Fibroblast of skin of right biceps (primary cell): ENCODE measurements at places on chromosomes 3 and 15.
A peak's percentile ranks its signal among the peaks of the same experiment; 100 is the strongest.

DNA sequence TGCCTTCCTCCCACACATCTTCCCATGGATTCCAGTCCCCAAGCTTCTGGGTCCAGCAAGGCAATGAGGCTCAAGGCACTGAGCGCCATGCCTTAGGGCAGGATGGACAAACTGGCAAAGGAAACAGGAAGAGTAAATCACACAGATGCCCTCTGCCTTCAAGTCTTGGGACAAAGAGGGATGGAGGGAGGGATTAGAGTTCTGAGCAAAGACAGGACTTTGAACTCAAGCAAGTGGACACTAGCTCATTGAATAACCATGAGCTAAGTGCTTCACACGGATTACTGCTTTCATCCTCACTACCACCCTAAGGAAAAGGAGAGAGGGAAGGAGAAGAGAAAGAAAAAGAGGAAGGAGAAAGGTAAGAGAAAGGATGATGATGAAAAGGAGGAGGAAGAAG, 7.6 kb upstream of the THBS1 start:
- no peak for DNase-seq

GRCh38 chr15:67501836-67502461, 19.0 kb upstream of the C15orf61 start:
- DNase-seq = no peak

DNA sequence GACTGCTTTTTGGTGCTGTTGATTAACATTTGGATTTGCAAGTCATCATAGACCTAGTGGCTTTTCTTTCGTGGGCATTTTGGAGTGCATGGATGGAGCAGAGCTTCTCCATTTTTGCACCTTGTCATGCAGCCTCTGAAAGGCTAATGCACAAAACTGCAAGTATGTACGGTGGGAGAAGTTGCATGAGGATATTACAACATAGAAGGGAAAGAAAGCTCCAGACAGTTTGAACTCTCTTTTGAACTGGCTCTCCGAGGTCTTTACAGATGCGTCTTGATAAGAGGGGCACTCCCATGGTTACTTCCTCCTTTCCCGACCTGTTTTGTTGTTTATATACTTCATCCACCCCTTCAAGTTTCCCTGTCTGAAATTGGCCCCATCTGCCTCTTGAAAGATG, 147.1 kb upstream of the GBE1 start:
- DNase-seq = no peak

GRCh38 chr3:156575641-156576040, 20.7 kb upstream of the SSR3 start:
- no peak for DNase-seq

- no peak for DNase-seq
Observed at GRCh38 chr3:64568895-64569517, 118.8 kb downstream of the ADAMTS9 start.

GRCh38 chr3:38368238-38368637, 21.7 kb downstream of the XYLB start:
- no peak for DNase-seq

- peak; percentile 42 for DNase-seq
Observed at GRCh38 chr3:72413228-72413627, 435.0 kb downstream of the SHQ1 start.

DNA sequence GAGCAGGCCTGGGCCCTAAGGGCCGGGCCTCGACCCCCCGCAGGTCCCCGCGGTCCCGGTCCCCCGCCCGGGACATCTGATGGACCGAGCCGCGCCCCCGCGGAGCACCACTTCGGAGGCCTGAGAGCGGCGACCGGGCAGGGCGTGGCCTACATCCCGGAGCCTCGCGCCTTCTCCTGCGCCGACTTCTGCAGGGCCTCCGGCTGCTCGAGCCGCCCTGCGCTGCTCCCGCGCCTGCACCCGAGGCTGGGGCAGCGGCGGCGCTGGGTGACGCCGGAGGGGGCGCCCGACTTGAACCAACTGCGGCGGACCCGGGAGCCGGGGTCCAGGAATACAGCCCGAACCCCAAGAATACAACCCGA, 14.9 kb upstream of the GP9 start:
- no peak for DNase-seq

- DNase-seq = no peak
Observed at GRCh38 chr3:46898321-46899150, 21.0 kb downstream of the PTH1R start.

DNA sequence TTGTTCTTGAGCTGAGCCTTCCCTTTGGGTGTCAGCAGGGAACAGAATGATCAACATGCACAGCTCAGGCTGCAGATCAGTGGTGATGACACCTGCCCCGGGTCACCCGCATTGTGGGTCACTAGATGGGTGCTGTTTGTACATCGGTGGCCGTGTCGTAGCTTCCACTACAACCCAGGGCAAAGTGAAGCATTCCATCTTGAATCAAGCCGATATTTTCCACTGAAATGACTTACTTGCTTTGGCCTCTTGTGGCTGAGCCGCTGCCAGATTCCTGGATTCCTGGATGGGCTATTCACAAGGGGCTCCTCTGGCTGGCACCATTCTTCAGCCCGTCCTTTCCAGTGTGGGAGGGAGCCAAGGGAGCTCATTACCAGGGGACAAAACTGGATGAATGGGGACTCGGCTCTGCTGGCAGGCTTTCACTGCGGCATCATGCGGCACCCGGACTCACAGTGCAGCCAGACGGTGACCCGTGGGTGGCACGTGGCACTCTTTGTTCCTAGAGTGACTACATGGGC, 65.6 kb downstream of the SLCO3A1 start:
- no peak for DNase-seq

DNA sequence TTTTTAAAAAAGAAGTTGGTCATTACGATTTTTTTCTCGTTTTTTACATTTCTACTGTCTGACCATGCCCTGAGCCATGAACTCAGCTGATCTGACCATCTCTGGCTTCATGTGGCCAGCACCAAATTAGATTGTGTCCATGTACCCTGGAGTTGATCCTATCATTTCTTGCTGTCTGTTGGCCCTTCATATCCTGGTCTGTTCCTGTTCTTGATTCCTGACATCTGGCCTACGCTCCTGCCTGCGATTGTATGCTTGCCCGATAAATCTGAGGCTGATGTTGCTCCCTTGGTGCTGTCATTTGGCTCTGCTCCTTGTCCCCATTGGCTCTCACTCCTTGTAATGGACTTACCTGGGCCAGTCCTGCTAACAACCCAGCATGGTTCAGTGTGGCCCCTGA, 89.8 kb upstream of the IGSF10 start:
- DNase-seq = no peak

DNA sequence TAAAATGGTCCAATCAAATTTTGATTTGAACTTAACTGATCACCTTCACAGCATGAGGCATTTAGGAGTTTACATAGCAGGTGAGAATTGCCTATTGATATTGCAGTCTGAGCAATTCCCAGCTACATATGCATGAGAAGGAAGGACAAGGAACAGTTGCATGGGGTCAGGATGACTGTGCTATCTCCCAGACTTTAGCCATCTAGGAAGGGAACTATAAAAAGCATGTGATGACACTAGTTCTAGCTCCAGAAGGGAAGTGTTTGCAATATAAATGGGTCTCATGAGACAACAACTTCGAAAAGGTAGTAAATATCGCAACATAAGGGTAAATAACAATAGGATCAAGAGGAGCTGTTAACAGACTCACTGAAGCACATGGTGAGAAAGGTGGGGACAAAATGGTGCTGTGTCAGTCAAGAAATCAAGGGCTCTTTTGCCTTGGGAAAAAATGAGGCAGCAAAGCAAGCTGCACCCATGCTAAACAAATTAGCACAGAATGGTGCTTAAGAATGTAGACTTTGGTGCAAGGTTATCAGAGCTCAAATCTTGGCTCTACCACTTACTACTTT, 90.4 kb upstream of the SLC2A2 start:
- no peak for DNase-seq

DNA sequence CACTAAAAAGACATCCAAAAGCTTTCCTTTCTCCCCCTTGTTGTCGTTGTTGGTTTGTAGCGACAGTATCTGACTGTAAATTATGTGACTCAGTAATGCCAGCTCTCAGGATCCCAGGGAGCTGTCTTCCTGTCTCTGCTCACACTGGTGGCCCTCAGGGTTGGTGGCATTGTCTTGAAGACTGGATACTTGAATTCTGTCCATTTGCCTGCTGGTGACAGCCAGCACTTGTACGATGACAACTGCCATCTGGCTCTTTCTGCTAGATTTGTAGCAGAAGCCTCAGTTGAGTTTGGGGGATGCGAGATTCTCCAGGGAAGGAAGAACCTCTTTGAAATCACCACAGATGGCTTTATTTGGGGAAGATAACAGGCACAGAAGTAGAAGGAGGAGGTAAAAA, 120.8 kb downstream of the ARPP21 start:
- DNase-seq = no peak

GRCh38 chr3:15796771-15797641, 773 bp downstream of the ANKRD28 start:
- DNase-seq = peak; percentile 82

DNA sequence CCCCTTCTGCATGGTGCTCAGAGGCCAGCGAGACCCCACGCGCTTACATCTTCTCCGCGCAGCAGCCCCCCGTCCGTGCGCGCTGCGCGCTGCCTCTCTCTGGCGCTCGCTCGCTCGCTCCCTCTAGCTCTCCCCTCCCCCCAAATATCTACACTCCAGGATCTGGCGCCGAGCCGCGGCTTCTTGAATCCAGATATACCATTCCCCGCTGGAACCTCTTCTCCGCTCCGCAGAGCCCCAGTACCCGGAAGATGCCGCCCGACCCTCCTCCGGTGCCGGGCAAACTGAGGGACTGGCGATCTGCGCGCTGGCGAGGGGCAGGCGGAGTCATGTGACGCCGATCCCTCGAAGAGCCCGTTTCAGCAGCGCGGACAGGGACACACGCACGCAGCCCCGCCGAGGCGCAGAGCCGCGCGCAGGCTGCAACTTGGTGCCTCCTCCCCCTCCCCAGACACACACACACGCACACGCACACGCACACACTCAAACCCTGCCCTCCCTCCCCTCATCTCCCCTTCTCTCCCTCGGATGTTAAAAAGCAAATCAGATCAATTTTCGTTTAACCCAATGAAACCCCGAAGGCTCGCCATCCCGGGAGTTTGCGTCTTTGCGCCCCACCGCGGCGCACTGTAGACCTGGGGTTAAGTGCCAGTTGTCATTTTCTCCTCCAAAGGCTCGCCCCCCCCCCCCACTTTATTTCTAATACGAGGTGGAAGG, at the start of gene RASGRF1:
Gene RASGRF1 (minus strand): TSS at position 294 of the 717 bp plus-strand sequence. CDS start 282 bp downstream, at position 12.
- DNase-seq = peak; percentile 8

DNA sequence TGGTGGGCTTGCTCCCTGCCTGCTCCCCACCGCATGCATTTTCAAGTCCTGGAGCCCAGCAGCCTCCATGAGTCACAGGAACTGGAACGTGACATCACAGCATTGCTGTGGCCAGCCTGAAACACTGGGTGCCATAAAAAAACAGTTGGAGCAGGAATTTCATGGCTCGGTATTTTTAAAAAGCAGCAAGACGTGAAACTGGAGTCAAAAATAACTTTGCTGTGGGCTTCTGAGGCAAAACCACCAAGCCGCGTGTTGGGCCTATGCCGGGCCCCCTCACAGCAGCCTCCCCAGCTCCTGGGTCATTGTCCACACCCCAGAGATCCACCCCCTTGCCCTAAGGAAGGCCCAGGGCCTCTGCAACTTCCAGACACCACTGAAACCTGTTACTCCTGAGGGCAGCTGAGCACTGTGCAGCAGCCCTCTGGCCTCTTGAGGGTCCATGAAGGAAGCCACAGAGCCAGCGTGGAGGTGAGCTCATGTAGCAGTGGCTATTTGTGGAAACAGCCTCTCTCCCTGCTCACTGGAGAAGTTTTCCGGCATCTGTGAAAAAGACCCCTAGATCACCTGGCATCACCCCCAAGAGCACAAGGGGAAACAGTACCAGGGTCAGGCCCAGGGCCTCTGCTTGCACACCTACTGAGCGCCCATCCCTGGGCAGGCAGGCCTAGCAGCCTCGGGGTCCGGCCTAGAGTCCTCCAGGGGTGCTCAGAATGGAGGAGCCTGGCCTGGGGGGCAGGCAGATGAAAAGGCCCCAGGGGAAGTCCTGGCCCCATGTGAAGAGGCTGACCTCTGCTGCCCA, 34.0 kb upstream of the DUSP7 start:
- peak; percentile 95 for DNase-seq
